Stimulated activated CD4-positive, alpha-beta T cell treated with anti-CD3 and anti-CD28 coated beads, TNF-alpha, amount 100 ng/mL, for 1 hour (primary cell): ENCODE measurements at places on chromosomes 11 and 22.

- no peak for DNase-seq
These were observed 6.2 kb upstream of the IFTAP start for GRCh38 chr11:36588099-36588498.

DNA sequence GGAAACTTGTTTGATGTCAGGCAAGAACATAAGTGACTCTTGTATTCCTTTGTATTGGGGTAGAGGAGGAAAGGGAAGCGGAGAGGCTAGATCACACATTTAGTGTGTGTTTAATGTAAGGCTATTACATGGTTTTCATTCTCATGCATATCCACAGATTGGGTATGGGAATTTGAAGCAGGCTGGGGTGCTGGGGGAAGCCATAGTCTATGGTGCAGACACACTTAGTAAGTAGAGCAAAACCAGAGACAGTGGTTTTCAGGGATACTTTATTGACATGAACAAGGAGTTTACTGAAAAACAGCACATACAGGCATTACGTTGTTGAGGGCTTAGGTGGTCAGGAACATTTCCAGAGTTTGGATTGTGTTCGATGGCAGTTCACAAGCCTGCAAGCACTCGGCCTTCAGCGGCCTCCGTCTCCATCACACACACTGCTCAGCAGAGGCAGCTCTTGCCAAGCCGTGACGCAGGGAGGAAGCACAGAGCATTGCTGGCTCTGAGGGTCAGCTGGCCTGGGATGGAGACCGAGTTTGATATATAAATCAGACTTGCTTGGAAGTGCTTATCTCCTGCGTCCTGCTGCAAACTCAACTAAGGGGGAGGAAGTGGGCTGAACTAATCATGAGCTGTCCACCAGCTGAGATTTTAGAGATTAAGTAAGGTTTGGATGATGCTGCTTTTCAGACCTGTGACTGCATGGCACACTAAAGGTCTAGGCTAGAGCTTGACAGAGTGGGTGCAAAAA, 25.3 kb downstream of the SCN3B start:
- DNase-seq = no peak

DNA sequence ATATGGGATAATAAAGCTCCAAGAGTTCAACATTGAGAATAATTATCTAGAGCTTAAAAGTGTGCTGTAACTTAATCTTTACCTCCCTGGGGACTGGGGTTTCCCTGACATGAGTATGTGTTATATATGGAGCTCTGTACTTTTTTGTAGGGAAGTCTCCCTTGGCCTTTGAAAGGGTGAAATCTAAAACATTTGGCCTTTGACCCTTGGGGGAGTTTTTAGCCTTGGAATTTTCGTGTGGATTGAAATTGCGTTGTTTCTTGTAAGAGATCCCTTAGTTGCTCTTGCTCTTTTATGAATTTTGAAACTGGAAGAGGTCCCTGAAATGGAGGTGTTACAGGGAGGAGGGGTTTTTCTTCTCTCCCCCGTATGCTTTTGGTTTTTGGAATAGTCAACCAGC, 450.0 kb downstream of the NELL1 start:
- no peak for DNase-seq

- no peak for DNase-seq
These were observed 85.9 kb downstream of the SBF2 start for GRCh38 chr11:10208131-10208575.

DNA sequence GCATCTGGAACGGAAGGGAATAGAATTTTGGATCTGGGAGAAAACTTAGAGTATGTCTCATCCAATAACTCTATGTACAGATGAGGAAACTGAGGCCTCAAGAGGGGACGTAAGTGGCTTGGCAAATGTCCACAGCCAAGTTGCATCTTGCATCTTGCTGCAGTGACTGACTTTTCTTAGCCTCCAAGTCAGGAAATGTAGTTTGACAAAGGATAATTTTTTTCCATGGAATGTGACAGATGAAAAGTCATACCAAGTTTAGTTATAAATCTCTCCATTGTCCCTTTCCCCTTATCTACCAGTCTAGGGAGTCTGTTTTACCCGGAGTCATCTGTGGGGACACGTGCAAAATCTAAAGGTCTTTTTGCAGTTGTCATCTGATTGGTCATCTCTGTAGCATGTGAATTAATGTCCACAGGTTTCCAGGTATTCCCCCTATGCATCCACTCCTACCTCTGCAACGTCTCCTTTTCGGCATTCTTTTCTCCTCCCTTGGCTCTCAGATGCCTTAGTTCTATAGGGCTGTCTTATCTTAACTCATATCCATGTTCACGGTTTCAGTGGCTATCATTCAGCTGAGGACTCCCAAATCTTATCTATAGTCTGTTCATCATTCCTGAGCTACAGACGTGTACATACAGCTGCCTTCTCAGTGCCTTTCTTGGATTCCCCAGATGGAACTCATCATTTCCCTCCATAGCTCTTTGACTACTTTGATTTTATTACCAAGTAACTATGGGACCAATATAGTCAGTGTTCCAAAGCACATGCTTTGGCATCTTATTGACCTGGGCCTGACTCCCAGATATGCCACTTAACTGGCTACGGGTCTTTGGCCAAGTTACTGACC, 139.5 kb upstream of the TIMP3 start:
- no peak for DNase-seq

DNA sequence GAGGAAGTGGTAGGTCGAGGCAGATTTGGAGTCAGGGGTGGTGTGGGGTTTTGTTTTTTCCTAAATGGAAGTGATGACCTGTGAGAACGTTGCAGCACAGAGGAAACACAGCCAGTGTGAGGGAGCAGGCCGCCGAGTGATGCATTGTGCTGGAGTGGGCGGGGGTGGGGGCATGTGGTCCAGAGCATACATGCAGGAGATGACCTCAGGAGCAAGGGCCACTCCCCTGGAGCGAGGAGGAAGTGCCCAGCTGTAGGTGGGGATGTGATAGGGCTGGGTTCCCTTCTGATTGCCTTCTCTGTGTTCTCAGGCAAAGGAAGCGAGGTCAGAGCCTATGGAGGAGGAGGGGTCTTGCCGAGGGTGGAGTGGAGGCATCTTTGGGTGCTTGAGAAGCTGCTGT, 81.4 kb downstream of the PPP6R3 start:
- DNase-seq = no peak

GRCh38 chr11:66036334-66036710, 10.0 kb upstream of the CATSPER1 start:
- DNase-seq = no peak

DNA sequence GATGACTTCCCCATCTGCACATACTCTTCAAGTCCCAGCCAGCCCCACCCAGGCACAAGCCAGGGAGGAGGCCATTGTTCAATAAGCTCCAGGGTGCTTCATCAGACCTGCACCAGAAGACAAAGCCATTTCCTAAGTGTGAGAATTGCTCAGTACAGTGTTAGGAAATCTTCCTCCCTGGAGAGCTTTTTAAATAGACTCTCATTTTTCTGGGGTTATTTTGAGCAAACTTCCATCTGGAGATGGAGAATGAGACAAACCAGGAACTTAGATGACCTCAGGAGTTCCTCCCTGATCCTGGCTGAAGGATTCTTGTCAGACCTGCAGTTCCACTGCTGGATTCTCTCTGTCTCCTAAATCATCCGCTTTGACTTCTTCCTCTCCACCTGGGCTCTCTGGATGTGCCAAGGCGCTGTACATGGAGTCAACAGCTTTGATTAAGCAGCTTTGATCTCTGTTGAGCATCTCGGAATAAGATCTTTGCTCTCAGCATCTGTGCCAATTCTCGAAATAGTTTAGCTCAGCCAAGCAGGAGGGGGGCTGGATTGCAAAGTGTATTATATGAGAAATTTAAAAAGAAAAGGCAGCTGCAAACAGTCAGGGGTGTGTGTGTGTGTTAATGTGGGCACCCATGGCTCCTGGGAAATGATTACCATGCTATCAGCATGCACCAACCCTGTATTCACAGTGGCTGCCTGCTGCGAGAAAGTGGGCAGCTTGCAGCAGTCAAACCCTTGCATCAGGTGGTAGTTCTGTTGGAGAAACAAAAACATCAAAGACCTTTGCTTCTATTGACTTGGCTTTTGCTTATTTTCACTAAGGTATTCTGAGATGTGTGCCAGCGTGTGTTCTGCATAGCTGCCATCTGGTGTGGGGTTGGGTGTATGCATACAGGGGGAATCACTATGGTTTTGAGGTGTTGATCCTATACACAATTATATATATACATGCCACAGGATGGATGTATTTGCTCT, 70.2 kb upstream of the NAV2 start:
- no peak for DNase-seq

- no peak for DNase-seq
These were observed 68.5 kb upstream of the CARD18 start for GRCh38 chr11:105208019-105208418.
